ENCODE measurements at places on chromosomes 12 and 14.

DNA sequence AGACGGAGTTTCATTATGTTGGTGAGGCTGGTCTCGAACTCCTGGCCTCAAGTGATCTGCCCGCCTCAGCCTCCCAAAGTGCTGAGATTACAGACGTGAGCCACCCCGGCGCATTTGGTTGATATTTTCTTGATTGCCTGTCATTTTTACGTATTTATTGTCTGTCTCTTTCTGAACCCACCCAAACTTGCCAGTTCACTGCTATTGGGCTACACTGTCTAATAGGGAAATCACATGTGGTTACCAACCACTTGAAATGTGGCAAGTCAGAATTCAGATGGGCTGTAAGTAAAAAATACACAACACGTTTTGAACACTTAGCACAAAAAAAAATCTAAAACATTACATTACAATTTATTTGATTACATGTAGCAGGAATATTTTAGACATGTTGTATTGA lies 2.1 kb downstream of the WSB2 start:
- DNase-seq, result no peak

DNA sequence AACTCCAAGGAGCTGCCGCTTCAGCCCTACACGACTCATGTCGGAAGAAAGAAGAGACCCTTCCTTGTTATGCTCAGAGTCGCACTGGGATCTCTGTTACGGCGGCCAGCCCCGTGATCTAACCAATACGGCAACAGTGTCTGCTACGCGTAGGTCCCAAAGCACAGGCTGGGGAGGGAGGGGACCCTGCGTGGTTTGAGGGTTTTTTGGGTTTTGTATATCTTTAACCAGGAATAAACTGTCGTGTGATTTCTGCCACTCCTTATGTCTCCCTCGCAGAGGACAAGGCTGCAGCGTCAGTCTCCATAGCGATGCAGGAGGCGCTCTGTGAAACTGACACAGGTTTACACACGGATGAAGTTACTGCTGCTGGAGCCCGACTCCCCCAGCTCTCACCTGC lies 60.0 kb upstream of the DIO3 start:
- no peak for DNase-seq

GRCh38 chr12:63898764-63899337 lies 54.4 kb downstream of the SRGAP1 start:
- no peak for DNase-seq

DNA sequence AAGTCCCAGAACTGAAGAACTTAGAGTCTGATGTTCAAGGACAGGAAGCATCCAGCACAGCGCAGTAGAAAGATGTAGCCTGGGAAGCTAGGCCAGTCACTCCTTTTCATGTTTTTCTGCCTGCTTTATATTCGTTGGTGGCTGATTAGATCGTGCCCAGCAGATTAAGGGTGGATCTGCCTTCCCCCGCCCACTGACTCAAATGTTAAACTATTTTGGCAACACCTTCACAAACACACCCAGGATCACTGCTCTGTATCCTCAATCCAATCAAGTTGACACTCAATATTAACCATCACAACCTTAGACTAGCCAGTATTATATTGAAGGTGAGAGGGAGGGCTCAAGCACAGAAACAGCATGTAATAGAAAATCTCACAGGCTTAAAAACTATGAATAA lies 222.9 kb downstream of the C12orf50 start:
- DNase-seq, result no peak

DNA sequence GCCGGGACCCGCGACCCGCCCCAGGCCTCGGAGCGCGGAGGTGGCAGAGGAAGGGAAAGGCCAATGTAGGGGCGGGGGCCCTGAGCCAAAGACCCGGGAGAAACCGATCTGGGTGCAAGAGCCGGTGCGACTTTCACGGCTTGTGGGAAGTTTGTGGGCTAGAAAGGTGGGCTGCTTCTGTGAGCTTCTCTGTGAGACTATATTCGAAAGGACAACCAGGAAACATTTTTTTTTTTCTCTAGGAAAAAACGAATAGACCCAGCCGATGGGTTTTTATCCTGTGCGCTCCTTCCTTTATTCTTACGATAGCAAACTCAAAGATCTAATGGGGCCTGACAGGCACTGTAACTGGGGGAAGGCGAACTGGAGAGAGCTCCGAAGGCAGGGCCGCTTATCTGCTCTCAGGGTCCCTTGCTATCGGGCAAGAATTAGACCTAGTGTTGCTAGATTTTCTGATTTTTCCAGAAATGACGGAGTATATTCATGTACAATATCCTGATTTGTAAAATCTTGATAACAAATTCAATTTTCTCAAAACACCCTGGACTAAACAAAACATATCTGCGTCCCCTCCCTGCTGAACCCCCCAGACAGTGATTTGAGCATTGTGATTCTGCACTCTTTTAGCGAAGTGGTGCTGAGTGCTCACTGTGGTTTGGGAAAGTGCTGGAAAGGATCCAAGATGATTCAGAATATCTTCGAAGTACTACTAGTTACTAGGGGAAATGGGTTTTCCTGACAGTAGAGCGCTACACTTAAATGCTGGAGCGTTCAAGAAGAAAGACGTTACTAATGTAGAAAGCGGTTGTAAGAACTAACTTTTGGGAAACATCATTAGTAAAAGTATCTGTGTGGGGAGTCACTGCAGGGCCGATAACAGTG lies 563 bp upstream of the STXBP6 start:
- no peak for DNase-seq

GRCh38 chr14:71430678-71431376 lies 501.4 kb upstream of the RGS6 start:
- no peak for DNase-seq

GRCh38 chr12:114924946-114925475 lies 241.0 kb upstream of the TBX3 start:
- DNase-seq, result no peak

- DNase-seq, result no peak
Measured at GRCh38 chr12:127162902-127163301, 1104.1 kb upstream of the TMEM132C start.

GRCh38 chr12:19517583-19517982 lies 78.3 kb downstream of the AEBP2 start:
- no peak for DNase-seq

DNA sequence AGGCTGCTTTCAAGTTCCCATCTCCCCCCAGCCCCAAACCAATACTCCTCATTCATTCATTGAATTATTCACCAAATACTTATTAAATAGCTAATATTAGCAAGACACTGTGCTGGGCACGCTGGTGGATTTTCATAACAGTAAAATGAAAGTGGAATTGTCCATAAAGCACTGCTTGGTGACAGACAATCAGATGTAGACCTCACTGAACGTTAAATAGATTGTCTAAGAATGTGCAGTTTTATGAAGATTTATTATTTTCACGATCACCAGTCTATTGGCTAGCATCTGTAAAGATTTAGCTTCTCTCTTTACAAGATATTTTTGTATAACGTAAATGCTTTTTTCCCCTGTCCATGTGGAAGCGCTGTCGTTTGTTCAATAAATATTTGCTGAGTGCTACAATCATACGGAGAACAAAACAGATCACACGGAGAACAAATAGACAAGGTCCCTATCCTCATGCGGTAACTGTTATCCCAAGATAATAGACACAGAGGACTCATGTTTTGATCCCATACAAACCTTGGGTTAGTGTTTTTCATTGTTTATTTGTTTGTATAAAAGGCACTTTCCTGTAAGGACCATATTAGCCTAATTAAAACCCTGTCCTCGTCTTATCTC lies 397.6 kb downstream of the BCAT1 start:
- no peak for DNase-seq

DNA sequence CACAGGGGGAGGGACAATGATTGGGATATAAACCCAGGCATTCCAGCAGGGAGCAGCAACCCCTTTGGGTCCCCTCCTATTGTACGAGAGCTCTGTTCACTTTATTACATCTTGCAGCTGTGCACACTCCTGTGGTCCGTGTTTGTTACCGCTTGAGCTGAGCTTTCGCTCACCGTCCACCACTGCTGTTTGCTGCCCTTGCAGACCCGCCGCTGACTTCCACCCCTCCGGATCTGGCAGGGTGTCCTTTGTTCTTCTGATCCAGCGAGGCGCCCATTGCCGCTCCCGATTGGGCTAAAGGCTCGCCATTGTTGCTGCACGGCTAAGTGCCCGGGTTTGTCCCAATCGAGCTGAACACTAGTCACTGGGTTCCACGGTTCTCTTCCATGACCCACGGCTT lies 64.1 kb downstream of the E2F7 start:
- DNase-seq, result no peak

DNA sequence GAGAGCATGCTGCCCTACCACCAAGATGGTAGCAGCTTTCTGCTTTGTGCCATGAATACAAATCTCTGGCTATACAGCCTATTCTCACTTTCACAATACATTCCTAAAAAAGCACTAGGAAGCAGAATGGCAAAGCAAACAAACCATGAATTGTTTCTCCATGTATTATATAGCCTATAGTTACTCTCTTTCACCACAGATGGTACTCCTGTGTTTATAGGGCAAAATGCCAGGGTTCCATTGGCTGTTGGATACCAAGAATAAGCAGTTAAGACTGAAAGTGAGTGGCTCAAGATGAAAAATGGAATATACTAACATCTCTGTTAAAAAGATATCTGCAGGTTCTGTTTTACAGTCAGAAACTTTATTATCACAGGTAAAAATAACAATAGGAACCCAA lies 11.1 kb downstream of the ARF3 start:
- DNase-seq, result no peak

DNA sequence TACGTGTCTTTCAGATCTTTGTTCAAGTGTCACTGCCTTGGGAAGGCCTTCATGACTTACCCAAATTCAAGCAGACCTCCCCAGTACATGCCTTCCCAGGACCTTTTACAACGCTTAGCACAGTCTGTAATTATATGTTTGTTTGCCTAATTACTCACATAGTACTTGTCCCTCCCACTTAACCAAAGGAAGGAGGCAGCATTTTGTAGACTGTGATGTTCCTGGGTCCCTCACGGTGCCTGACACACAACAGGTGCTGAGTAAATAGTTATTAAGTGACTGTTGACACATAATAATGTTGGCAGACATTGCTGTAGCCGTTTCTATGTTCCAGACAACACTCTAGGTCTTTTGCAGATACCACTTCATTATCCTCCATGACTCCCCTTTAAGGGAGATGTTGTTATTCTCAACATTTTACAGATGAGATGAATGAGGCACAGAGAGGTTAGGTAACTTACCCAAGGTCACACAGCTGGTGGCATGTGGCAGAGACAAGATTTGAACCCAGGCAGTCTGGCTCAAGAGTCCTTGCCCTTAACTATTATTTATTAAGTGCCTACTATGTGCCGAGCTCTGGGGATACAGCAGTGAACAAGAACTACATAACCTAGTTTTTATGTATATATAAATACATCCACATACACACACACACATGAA lies 130.7 kb downstream of the PHETA1 start:
- DNase-seq, result no peak

GRCh38 chr14:104436741-104437701 lies 142.5 kb upstream of the C14orf180 start:
- peak; percentile 5 for DNase-seq

- DNase-seq, result no peak
Measured at GRCh38 chr12:119139448-119139847, 39.3 kb upstream of the HSPB8 start.

- DNase-seq, result no peak
Measured at GRCh38 chr12:83210933-83211332, 524.2 kb downstream of the TMTC2 start.

- DNase-seq, result no peak
Measured at GRCh38 chr14:54686219-54686870, 119.4 kb downstream of the SAMD4A start.

DNA sequence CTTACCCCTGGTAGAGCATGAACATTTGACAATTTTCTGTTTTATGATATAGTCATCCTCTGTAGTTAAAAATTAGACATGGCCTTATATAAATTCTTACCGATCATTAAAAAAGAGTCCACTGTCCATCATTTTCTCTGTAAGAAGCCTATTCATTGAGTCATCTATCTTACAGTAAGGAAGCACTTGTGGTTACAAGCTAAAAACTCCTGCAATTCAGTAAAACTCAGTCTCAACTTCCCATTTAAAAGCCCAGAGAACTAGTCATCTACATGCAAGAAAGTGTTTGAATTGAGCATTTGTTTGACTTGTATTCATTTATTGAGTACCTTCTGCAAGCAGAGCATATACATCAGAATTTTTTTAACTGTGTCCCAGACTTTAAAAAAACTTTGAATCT lies 63.3 kb downstream of the GTF2A1 start:
- no peak for DNase-seq

- DNase-seq, result no peak
Measured at GRCh38 chr12:56165369-56165768, 7.2 kb downstream of the MYL6 start.

DNA sequence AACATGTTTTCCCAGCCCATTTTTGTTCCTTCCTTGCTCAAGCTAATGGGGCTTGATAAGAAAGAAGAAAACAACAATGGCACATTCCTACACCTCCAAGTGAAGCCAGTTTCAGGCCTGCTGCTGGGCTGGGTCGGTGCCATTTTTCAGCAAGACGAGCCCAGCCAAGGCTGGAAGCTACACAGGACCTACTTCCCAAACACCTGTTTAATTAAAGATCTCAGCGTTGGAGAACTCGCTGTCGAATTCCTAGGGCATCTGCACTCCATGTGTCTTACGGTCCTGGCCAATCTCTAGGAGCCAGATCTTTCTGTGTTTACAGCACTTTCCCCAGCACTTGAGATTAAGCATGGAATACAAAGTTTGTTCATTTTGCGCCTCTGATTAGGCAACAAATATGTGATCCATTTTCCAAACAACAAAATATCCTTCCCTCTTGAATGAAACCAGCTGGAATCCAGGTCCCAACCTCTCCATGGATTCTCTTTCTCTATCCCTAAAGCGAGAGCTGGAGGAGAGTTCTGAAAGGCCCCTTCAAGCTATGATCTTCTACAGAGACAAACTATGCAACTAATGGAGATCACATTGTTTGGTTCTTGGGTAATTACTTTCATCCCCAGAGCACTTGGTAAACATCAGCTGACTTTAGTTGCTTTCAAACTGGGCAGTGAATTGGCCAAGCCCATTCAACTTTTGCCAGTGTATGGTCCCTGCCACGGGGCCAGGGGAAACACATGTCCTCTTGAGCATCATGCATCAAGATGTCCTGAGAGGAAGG lies 34.3 kb upstream of the TC2N start:
- DNase-seq, result no peak

GRCh38 chr12:93825931-93826555 lies 148.9 kb downstream of the CRADD start:
- DNase-seq, result peak; percentile 28

DNA sequence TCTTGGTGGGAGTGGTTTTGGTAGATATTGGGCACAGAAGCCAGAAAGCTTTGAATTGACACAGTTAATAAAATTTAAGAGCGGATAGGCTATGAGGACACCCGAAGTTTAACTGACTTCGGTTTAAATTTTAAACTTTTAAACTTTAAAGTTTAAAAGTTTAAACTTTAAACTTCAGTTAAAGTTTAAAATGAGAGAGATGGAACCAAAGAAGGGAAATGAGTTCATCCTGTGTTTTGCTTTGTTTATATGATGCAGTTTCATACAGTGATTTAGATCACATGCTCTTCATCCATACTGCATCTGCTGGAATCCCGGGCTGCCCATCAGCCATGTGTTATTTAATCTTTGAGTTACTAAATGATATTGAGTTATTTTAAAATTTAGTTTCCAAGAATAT lies 27.2 kb upstream of the LRRK2 start:
- no peak for DNase-seq
